Naive thymus-derived CD4-positive, alpha-beta T cell (primary cell): ENCODE measurements at places on chromosomes 5 and 9. TPM values are rescaled to one million over a fixed set of nuclear protein-coding genes. Genes with fewer than 3 reads are reported as not detected.

The MRPL41 gene
- total RNA-seq, result 102 TPM

The NINJ1 gene
- total RNA-seq, result 37.4 TPM

The ST8SIA4 gene
- total RNA-seq, result 53.7 and 54.5 TPM in 2 replicates

The AGXT2 gene
- not detected in 2 replicates for total RNA-seq

- no peak for DNase-seq
These were observed 230.6 kb downstream of the GNA14 start for GRCh38 chr9:77417566-77417965.

DNA sequence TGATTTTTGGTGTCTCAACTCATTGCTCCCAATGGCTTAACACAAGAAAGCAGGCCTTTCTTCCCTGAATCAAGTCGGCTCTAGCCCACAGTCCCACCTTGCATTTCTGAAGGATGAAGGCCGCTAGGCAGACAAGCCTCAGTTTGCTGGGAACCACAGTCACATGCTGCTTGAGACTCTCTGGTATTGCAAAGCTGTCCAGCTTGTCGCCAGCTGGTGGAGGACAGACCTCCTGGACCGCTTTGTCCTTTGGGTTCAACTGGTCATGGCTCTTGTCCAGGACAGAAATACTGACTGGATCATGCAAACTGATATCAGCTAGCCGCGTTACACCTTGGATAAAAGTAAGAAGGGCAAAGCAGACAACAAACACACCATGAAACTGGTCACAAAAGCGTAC is 23.1 kb downstream of the DDX31 start:
- DNase-seq, result no peak

DNA sequence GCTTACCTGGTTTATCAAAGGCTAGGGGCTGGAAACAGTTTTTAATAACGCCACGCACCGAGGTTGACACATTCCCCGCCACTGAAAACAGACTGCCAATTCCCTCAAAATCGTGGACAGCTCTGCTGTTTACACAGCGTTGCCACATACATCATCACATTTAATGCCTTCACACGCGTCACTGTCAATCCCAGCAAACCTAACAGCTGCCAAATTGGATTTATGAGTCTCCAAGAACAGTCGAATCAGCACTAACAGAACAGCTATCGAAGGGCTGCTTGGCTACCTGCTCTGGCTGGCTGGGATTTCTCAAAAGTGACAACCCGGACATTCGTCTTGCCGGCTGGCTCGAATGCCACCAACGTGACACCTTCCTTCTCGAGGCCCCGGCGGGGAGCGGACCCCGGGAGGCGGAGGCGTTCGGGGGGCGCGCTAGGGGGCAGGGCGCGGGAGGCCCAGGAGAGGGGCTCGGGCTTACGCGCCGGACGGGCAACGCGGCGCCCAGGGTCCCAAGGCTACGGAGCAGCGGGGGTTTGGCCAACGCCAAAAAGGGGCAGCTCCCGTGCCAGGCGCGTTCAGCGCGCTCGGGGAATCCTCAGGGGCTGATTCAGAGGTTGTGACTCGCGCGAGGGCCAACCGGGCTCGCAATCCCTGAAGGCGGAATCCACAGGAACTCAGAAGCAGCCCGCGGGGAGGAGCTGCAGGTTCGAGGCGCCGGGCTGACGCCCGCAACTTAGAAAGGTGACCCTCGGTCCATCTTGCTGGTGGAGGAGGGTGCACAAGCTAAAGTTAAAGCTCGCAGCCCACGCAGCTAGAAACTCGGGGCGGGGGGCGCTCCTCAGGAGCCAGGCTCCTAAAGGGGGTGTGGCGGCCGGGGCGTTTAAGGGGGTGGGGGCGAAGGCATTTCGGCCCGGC is 1.2 kb downstream of the CDC14B start:
- peak; percentile 4 for DNase-seq

DNA sequence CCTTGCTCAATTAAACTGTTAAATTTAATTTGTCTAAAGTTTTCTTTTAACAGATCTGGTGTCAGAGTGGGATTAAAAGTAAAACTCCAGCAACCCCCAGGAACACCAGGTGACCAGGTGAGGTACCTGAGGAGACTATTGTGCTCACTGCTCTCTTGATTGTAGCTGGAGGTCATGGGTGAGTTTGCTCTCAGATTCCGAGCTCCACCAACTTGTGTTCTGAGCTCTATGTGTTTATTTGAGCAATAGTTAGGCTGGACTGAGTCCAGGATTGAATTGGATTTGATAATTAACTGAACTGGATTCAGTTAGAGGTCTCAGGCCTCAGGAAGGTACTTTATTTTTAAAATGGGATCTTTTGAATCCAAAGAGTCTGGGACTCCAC is 17.9 kb upstream of the SCGB3A2 start:
- no peak for DNase-seq
